ENCODE measurements at places on chromosomes 13 and 19.
A peak's percentile ranks its signal among the peaks of the same experiment; 100 is the strongest.

- DNase-seq = no peak
Observed at GRCh38 chr13:111480976-111481375, 160.5 kb downstream of the TEX29 start.

DNA sequence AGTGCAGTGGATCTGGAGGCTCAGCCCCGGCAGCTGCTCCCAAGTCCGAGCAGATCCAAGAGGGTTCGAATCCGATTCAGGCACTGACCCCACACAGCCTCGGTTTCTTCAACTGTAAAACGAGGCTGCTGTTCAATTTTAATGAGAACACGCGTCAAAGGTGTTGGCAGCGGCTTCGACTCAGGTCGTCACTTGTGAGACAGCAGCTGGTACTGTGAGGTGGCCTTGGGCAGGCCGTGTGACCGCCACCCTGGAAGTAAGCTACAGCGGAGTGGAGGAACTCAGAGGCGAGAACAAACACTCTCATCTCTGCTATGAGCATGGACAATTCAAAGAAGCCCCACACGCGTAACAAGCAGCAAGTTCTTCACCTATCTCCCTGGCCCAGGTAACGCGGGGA is 9.7 kb downstream of the MAP2K2 start:
- DNase-seq = no peak

- DNase-seq = no peak
Observed at GRCh38 chr13:72998012-72998411, 60.8 kb upstream of the KLF5 start.

DNA sequence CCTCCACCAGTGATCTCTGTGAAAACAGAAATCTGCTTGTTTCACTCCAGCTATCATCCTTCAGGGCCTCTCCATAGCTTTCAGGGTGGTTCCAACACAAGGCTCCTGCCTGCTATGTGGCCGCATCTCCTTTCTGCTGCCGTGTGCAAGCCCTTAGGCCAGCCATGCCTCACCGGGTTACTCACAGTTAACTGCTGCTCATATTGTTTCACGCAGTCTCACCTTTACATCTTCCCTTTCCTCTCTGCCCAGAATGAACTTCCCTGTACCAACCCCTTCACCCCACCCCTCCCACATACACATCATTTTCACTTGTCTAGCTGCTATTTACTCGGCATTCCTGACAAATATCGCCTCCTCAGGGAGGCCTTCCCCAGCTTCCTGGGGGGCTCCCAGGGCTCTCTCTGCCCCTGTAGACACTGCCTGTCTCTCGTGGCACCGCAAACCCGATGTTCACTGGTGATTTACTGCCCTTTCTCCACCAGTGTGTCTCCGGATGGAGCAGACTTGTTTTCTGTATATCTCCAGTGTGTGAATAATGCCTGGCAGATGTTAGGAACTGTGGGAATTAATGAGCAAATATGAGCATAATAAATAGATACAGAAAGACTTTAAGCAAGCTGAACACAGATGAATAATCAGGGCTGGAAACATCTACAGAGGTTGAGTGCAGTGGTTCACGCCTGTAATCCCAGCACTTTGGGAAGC is 39.3 kb upstream of the GPR183 start:
- DNase-seq = no peak

DNA sequence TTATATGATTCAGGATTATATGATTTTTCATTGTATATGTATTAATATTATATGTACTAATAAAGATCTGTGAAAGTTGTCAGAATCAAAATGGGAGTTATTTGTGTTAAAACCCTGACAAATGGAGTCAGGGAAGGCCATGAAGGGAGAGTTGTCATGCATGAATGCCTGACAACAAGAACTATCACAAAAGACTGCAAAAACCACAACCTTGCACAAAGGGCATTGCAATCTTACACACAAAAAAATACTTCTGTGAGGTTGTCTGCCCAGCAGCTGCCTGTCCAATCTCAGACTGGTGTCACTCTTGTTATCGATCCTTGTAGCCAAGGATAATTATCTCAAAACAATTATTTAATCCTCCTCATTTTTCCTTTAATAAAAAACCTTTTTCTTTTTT is 21.2 kb upstream of the RBM26 start:
- no peak for DNase-seq

DNA sequence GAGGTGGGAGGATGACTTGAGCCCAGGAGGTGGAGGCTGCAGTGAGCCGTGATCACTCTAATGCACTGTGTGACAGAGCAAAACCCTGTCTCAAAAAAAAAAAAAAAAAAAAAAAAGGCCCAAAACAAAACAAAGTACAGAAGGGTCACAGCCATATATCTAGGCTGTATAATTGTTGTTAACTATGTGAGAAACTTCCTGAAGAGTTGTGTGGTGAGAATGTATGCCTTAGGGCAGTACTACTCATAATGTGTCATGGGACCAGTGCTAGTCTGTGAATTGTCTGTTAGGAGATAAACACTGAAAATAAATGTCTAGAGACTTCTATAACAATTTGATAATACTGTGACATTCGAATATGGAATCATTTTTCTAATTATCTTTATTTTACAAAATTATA is 43.1 kb downstream of the PAN3 start:
- DNase-seq = no peak

DNA sequence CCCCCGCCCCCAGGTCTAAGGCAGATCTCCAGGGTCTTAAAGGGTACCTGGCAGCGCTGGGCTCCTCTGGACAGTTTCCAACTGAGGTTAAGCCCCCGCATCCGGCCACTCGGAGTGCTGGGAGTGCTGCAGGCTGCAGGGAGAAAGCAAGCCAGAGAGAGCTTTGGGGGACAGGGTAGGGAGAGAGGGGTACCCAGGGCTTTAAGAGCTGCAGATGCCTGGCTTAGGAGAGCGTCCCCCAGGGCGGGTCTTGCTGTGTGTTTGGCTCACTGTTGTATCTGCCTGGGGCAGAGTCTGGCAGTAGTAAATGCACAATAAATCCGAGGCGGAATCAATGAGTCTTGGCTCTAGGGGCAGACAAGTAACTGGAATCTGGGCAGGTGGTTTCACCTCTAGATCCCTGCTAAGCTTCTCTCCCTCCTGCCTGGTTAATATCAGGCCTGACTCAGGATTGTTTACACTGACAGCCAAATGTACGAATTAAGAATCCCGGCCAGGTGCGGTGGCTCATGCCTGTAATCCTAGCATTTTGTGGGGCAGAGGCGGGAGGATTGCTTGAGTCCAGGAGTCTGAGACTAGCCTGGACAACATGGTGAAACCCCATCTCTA is 798 bp upstream of the COX6B2 start:
- DNase-seq = no peak

- no peak for DNase-seq
Observed at GRCh38 chr19:23571175-23571574, 115.8 kb downstream of the ZNF675 start.

DNA sequence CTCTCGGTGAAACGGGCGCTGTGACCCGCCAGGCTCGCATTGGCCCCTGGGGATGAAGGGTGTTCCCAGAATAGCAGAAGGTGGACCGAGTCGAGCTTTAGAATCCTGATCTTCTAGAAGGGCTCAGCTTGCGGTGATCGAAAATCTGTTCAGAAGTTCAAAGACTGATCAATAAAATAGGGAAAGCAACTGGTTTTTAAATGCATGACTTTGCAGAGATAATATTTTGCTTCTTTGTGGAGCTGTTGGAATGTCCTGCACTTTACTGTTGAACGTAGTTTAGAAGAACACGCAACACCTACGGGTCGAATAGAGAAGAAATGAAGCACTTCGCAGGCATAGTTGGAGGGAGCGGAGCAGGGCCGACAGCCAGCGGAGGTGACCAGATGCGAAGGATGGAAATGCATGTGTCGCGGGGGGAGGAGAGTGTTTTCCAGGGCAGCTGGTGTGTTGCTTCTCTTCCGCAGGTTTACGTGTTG is 766 bp downstream of the CEBPG start:
- no peak for DNase-seq

GRCh38 chr13:58318495-58319167 is 687.1 kb downstream of the PCDH17 start:
- no peak for DNase-seq

GRCh38 chr13:40770934-40771618 is at the start of gene MRPS31:
TSS of gene MRPS31 (minus strand) at chr13:40771190. CDS start at chr13:40771136, 54 bp downstream.
- DNase-seq = peak; percentile 96

- no peak for DNase-seq
Observed at GRCh38 chr13:106361621-106362020, 173.8 kb downstream of the EFNB2 start.

GRCh38 chr13:83732755-83733154 is 149.5 kb downstream of the SLITRK1 start:
- DNase-seq = no peak

DNA sequence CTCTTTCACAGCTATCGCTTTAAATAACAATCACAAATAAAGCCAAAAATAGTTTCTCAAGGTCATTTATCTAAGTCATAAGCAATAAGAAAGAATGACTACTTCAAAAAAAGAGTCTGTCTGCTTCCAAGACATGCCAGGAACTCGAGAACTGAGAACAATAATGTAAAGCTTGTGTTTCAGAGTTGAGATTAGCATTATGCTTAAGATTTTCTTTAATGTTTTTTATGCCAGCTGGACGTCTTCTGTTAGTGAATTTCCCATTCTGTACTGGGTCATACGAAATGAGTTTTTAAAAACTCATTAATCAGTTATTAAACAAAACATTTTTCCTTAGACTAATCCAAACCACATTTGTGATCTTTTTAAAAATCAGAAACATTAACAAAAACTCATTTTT is 3.2 kb upstream of the SPRYD7 start:
- no peak for DNase-seq

DNA sequence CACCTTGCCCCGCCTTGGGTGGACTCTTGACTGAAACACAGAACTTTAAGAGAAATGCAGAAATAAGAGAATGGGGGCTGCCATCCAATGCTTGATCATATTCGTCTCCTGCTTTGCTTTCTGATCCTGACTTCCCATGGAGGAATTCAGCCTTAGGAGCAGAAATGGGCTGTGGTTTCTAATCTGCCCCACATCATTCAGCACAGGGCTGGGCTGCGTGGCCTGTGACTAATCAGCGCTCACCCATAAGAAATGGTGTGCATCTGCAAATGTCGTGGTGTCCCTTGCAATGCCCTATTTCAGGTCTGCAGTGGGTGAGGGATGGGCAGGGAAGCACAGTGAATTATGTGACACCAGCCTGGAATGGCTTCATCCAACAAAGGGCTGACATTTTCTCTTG is 60.7 kb upstream of the URI1 start:
- no peak for DNase-seq

DNA sequence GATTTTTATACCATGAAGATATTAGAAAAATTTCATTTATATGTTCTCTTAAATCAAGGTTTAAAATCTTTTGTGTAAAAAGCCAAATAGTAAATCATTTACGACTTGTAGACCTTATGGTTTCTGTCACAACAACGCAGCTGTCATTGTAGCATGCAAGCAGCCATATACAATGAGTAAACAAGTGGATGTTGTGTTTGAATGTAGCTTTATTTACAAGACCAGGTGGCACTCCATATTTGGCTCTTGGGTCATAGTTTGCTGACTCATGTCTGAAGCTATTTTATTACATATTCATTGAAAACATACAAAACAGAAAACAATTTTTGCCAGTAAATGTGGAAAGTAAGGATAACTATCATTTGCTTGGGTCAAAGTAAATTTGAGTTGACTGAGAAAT is 930.8 kb downstream of the SLITRK5 start:
- DNase-seq = no peak

- DNase-seq = no peak
Observed at GRCh38 chr13:112683581-112683980, 6.3 kb upstream of the ATP11A start.
